ENCODE measurements at places on chromosomes 4 and X.

GRCh38 chr4:154928640-154929257 is 147.7 kb downstream of the RBM46 start:
- DNase-seq = no peak

DNA sequence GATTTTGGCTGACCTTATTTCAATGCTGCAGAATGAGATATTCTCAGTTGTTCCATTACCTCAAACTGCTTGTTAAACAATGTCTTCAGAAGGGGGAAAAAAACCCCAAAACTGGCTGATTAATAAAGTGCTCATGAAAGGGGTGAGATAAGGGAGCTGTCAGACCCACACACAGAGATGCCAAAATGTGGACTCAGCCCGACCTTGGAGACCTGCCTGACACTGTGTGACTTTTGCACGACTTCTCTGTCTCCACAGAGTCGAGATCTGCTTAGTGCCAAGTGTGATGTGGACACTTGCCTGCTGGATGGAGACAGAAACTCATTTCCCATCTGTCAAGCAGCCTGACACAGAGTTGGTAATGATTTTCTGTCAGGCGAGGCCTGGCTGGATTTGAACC is 31.5 kb downstream of the REELD1 start:
- no peak for DNase-seq

- no peak for DNase-seq
Measured at GRCh38 chrX:102599951-102600579, 750 bp downstream of the ARMCX5 start.

GRCh38 chr4:17324386-17324830 is 187.5 kb downstream of the QDPR start:
- no peak for DNase-seq

DNA sequence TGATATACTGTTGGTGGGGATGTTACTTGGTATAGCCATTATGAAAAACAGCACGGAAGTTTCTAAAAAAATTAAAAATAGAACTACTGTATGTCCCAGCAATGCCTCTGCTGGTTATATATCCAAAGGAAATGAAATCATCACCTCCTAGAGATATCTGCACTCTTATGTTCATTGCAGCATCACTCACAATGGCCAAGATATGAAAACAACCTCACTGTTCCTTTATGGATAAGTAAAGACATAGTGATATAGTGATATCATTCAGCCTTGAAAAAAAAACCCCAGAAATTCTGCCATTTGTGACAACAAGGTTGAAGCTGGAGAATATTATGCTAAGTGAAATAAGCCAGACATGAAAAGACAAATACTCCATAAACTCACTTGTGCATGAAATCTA is 543.8 kb upstream of the SLIT2 start:
- DNase-seq = no peak

- DNase-seq = no peak
Measured at GRCh38 chr4:54942721-54943120, 182.7 kb downstream of the KDR start.

GRCh38 chr4:153520801-153521329 is 54.7 kb downstream of the TMEM131L start:
- DNase-seq = no peak

DNA sequence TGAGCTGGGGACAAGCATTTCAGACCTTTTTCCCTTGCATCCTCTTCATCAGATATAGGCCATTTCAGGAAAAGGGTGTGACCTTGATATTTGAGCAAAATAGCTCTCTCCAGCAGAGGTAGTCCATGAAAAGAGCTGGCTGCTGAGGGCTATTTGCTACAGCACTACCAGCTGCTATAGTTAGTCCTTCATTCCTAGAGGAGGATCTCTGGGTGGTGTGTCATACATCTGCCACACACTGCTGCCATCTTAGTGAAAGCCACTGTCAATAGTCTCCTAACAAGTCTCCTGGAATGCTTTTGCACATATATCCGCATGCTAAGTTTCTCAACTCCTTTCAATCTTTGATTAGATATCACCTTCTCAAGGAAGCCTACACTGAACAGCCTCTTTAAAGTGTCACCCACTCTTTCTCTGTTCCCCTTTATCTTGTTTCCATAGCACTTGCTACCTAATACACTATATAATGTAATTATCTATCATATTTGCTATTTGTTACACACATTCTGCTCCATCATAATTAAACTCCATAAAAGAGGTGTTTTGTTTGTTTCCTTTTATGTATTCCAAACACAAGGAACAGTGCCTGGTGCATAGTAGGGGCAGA is 131.9 kb downstream of the TBC1D19 start:
- no peak for DNase-seq

GRCh38 chrX:131633285-131633917 is 89.5 kb downstream of the OR13H1 start:
- peak; percentile 49 for DNase-seq

- DNase-seq = no peak
Measured at GRCh38 chr4:37865450-37865849, 25.4 kb upstream of the TBC1D1 start.

- DNase-seq = peak; percentile 54
Measured at GRCh38 chr4:70601422-70602039, 9.5 kb downstream of the AMBN start.

DNA sequence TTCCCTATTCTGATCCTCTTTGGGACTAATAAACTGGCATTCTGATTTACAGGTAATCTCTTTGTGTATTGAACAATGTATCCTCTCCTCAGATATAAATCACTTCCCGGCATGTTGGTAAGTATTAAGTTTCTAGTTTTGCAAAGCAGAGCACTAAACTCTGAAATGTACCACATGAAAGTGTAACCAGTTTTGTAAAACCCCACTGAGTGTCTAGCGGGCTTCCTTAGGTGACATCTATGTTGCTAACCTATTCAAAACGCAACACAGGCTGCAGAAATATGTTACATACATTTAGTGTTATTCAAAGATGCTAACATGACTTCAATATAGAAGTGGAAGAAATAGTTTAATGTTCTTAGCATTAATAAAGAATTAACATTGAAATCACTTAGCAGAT is 25.2 kb downstream of the DNAJB14 start:
- DNase-seq = no peak

DNA sequence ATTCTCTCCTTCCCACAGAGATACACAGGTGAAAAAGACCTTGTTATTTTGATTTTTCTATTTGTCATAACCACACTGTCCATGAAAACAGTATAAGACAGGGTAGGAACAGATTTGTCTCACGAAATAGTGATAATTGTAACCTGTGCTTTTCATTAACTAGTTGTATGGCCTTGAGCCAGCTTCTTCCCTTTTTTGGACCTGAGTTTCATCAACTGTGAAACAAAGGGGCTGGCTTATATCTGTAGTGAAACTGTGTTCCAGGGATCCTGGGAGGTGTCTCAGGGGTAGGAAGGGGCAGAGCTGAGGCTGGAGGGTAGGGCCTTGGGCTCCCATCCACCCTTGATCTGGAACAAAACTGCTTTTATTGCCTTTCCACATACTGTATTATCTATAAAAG is 50.9 kb downstream of the MED28 start:
- DNase-seq = no peak

DNA sequence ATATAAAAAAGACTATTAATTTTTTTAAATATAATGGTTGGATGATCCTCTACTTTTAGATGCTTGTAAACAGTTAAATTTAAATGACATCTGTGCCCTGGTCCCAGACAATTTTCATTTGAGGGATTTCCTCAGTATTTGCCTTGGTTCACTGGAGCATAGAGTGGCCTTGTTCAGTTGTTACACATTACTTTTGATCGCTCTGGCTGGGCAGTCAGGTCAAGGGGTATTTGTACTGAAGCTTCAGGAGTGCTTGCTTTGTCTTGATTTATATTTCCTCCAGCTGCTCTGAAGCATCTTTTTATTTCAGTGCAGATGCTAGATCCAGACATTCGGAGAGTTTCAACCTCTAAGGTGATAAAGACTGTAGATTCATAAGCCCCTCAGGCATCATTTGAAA is 50.0 kb downstream of the COMMD8 start:
- DNase-seq = no peak

DNA sequence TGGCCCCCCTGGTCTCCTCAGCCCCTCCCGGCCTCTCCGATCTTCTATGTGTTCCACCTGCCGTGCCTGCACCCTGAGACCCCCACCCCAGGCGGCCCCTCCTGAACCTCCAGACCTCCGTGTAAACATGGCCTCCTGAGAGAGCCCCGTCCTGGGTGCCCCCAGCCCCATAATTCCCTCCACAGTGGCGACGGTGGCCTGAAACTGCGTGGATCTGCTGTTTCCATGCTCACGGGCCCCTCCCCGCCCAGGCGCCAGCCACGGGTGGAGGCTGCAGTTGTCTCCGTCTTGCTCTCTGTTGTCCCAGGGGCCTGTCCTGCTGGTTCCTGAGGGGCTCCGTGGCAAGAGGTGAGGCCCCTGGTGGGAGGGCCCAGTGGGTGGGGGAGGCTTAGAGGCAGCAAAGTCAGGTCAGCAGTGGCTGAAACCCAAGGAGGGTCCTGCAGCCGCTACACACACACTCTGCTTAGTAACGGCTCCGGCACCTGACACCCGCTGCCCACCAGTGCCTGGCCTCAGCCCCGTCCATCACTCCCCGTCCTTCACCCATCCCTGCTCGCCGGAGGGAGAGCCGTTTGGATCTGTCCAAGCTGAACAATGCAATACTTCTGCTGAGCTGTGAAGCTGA is 75.8 kb downstream of the FAM53A start:
- no peak for DNase-seq

GRCh38 chr4:161651586-161651985 is 512.2 kb downstream of the FSTL5 start:
- DNase-seq = no peak

DNA sequence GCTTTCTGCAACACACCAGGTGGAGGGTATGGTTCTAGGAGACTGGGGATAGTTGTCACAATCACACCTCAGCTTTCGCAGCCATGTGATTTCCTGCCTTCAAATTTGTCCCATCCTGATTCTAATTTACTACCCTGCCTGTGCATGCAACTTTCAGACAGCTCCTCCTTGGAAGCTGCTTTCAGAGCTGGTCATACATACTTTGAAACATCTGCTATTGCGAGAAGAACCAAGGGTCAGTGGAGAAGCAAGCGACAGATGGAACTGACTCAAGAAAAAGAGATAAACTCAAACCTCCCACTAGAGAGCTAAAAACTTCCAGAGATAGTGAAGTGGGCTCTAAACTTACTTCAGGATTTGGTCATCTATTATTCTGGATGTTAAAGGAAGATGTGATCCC is 381.7 kb upstream of the FGF13 start:
- DNase-seq = no peak

GRCh38 chr4:83767067-83767466 is 231.2 kb downstream of the GPAT3 start:
- no peak for DNase-seq

- DNase-seq = no peak
Measured at GRCh38 chr4:140423106-140423505, 4.3 kb downstream of the CLGN start.

- DNase-seq = no peak
Measured at GRCh38 chr4:791898-792625, 33.9 kb downstream of the CPLX1 start.

DNA sequence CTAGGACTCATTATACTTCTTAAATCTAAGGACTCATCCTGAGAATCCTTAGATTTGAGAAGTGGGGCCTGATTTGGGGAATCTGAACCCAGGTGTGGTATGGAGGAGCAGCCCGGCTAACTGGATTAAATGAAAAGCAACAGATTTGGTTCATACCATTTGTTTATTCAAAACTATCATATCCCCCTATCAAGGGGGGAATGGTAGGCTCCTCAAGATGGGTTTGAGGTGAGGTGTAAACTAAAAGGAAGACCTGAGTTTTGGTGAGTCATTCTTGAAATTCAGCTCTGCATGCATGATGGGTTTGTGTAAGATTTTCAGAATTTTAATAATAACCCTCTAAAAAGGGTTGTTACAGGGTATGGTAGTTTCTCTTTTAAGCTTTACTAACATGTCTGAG is 53.4 kb downstream of the CASP6 start:
- no peak for DNase-seq

DNA sequence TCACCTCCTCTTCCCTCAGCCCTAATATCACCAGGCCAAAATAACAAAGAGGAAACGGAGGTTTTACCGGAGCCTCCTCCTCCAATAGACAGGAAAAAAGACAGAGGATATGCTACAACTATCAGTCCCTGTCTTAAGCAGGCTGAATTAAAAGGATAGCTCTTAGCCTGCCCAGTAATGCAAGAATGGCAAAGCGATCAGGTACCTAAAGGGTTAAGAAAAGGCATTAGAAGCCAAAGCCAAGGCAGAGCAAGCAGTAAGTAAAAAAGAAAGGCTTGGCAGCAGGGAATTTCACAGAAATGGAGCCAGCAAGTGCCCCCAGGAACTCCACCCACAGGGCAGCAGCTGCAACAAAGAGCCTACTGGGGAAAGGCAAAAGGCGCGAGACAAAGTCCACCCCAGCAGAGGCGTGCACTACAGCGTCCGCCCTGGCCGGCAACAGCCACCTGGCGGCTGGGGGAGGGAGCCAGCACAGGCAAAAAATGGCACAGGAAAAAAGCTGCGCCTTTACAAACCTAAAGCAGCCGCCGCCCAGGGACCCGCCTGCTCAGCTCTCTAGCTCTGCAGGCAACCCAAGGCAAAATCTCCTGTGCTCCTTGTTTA is 220.6 kb upstream of the ZC4H2 start:
- no peak for DNase-seq

DNA sequence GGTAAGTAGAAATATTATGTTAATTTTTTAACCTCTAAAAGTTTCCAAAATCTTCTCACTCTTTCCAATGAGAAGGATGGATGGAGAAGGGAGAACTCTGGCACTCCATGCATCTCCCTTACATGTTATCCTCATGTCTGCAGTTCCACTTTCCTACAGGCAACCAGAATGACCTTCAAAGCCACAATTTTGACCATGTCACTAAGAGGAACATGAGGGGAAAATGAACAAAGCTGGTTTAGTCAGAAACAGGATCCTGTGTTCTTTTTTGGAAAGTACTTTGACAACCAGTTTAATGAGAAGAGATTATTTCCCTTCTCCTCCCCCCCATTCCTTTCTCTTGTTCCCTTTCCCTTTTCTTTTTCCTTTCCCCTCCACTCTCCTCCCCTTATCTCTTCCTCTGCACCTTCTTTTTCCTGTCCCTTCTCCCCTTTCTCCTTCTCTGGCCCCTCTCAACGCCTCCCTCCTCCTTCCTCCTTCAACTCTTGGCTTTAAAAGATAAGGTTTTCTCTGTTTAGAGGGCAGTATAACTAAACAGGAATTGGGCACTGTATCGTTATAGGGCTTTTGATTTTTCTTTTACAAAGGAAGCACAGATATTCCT is 42.5 kb downstream of the DTHD1 start:
- no peak for DNase-seq

- peak; percentile 80 for DNase-seq
Measured at GRCh38 chr4:65665771-65666523, 4.3 kb downstream of the EPHA5 start.

GRCh38 chr4:152870606-152871005 is 65.5 kb upstream of the FHDC1 start:
- DNase-seq = no peak

DNA sequence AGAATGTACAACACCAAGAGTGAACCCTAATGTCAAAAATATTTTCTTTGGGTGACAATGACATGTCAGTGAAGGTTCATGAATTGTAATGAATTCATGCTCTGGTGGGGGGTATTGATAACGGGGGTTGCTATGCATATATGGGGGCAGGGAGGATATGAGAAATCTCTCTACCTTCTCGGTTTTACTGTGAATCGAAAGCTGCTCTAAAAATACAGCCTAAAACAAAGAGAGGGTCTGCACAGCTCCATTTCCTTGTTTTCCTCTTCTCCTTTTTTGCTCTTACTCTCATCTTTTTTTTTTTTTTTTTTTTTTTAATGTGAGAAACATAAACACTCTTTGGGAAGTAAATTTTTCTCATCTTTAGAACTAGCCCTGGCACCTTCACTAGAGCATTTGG is 85.8 kb downstream of the DCTD start:
- DNase-seq = no peak

Data from NCI-H1092 (cell line).